ENCODE measurements at places on chromosomes 3 and 15. TPM values are rescaled to one million over a fixed set of nuclear protein-coding genes. Genes with fewer than 3 reads are reported as not detected.

- no peaks in the 10 kb centered on the region for H3K27me3 ChIP-seq
- no peak for DNase-seq
- H3K27ac ChIP-seq = no peak overlapping the region
- H3K4me3 ChIP-seq = no peak overlapping the region
Measured at GRCh38 chr15:69504352-69505040, 51.9 kb downstream of the RPLP1 start.

DNA sequence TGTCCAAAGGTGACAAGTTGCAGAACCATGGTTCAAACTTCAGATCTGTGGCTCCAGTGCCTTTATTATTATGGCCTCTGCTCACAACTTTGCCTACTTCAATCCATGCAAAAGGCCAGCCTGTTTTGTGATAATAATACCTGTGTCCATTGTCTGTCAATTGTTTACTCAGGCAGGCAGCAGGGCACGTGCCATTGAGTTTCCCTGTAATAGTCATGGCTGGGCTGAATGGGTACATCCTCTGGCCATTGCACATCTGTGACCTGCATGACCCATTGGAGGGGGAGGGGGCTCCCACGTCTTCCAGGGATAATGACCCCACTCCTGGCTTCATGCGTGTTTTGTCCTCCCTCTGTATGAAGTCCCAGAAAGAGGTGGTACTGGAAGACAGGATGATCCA, 215.4 kb downstream of the SSR3 start:
- no peak overlapping the region for H3K4me3 ChIP-seq
- H3K27me3 ChIP-seq = peaks cover 1% of the 10 kb centered on the region
- DNase-seq = no peak
- H3K27ac ChIP-seq = no peak overlapping the region
- H3K36me3 ChIP-seq = no peaks in the 10 kb centered on the region
- peaks cover 4% of the 10 kb centered on the region for H3K4me1 ChIP-seq

DNA sequence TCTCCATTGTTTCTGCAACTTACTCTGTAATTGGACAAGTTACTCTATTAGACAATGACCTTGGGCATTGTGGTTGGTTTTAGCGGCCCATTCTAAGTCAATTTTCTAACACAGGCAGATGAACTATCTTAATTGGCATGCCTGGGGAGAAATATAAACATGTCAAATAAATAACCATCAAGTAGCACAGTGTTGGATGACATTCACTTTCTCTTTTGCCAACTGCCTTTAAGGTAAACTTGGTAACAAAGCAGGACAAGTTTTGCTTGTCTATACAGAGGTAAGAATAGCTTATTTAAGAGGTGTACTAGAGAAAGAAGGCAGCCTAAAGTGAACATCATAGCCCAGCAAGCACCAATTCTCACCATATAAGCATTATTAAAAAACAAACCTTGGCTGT, 599.6 kb downstream of the GBE1 start:
- H3K36me3 ChIP-seq = no peaks in the 10 kb centered on the region
- no peak for DNase-seq
- no peak overlapping the region for H3K27ac ChIP-seq
- no peaks in the 10 kb centered on the region for H3K4me1 ChIP-seq
- no peaks in the 10 kb centered on the region for H3K27me3 ChIP-seq
- H3K4me3 ChIP-seq = no peak overlapping the region

- no peaks in the 10 kb centered on the region for H3K36me3 ChIP-seq
- no peak overlapping the region for H3K27ac ChIP-seq
- no peak overlapping the region for H3K4me3 ChIP-seq
- DNase-seq = no peak
Measured at GRCh38 chr15:73756947-73757513, 3.9 kb upstream of the INSYN1 start.

GRCh38 chr15:39593071-39593655, 12.3 kb downstream of the THBS1 start:
- peaks cover 53% of the 10 kb centered on the region for H3K36me3 ChIP-seq
- no peaks in the 10 kb centered on the region for H3K27me3 ChIP-seq
- peaks cover 12% of the 10 kb centered on the region for H3K4me1 ChIP-seq
- DNase-seq = no peak

Gene PCLAF
- total RNA-seq = 16.6 TPM

DNA sequence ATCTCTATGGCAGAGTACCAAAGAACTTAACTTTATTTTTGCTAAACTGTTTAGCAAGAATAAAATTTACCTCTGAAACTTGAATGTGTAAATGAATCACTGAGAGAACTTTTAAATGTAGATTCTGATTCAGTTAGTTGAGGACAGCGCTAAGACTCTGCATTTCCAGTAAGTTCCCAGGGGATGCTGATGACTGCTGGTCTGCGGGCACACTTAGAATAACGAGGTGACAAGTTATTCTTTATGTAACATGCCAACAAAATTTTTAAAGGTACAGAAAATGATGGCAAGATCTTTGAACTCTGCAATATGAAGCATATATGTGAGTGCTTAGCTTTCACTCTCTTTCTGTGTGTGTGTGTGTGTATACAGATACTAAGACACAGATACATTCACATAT, 56.4 kb downstream of the TGFBR2 start:
- no peak for DNase-seq
- no peak overlapping the region for H3K4me3 ChIP-seq
- H3K4me1 ChIP-seq = peaks cover 41% of the 10 kb centered on the region

Gene FANCD2OS
- total RNA-seq = not detected

GRCh38 chr3:195849322-195850074, 37.8 kb upstream of the MUC4 start:
- H3K4me3 ChIP-seq = no peak overlapping the region
- H3K36me3 ChIP-seq = no peaks in the 10 kb centered on the region
- H3K27me3 ChIP-seq = peaks cover 3% of the 10 kb centered on the region
- no peak for DNase-seq

- H3K27ac ChIP-seq = no peak overlapping the region
- DNase-seq = no peak
- no peak overlapping the region for H3K4me3 ChIP-seq
- no peaks in the 10 kb centered on the region for H3K27me3 ChIP-seq
Measured at GRCh38 chr3:174325834-174326700, 533.1 kb upstream of the NAALADL2 start.

- peaks cover 53% of the 10 kb centered on the region for H3K36me3 ChIP-seq
- H3K27ac ChIP-seq = no peak overlapping the region
- H3K4me1 ChIP-seq = peaks cover 63% of the 10 kb centered on the region
- no peaks in the 10 kb centered on the region for H3K27me3 ChIP-seq
Measured at GRCh38 chr15:70086636-70087035, 11.1 kb downstream of the TLE3 start.

DNA sequence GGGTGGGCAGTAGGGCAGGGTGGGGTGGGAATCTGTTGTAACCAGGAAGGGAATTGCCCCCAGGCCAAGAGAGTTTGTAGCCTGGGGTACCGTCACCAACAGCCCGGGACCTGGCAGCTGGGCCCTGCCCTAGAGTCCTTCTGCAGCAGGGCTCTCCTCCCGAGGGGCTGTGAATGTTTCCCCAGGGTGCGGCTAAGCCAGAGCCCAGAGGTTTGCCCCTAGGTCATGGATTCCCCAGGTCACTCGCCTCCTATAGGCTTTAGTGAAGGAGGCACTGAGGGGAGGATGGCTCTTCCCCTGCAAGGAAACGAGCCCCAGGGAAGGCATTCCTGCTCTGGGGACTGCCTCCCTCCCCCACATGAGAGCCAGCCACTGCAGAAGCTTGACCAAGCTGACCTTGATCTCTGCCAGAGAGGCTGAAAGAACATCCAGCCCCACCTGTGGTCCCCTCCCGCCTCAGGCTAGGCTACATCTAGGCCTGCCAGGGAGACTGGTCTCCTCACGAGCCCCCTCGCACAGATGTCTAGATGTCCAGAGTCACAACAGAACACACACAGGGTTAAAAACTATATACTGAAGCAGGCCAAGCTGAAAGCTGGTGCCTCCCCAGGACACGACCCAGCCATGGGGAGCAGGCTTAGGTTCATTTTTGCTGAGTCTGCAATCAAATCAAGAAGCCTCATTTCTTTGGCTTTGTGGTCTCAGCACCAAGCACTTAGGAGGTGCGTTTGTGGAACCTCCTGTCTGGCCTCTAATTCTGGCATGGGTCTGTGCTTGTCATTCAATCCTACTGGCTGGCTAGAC, 69.1 kb upstream of the TAMM41 start:
- H3K4me3 ChIP-seq = no peak overlapping the region
- H3K27ac ChIP-seq = no peak overlapping the region
- DNase-seq = peak; percentile 34

DNA sequence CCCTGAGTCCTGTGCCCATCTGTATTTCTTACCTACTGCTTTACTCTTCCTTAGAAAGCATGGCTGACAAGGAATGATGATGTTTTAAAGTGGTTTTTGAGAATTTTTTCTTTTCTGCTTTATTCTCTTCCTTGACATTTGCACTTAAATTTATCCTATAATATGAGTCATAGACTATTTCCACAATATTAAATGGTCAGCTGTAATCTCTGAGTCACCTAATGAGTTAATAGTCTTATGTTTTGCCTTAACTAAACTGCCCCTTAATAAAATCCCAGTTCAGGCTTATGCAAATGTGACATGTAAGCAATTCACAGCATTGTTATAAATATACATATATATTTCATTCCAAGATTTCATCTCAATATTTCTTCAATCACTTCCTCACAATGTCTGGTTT, 23.8 kb downstream of the MEIS2 start:
- no peak overlapping the region for H3K4me3 ChIP-seq
- H3K27me3 ChIP-seq = no peaks in the 10 kb centered on the region
- DNase-seq = no peak
- peak overlapping the region; percentile 49 for H3K27ac ChIP-seq
- H3K4me1 ChIP-seq = peaks cover 57% of the 10 kb centered on the region

Gene GOLGA8S
- 0.50 TPM for total RNA-seq

Gene BFSP2
- total RNA-seq = not detected

GRCh38 chr15:58311556-58311955, 120.2 kb upstream of the LIPC start:
- peaks cover 18% of the 10 kb centered on the region for H3K4me1 ChIP-seq
- no peak overlapping the region for H3K27ac ChIP-seq

DNA sequence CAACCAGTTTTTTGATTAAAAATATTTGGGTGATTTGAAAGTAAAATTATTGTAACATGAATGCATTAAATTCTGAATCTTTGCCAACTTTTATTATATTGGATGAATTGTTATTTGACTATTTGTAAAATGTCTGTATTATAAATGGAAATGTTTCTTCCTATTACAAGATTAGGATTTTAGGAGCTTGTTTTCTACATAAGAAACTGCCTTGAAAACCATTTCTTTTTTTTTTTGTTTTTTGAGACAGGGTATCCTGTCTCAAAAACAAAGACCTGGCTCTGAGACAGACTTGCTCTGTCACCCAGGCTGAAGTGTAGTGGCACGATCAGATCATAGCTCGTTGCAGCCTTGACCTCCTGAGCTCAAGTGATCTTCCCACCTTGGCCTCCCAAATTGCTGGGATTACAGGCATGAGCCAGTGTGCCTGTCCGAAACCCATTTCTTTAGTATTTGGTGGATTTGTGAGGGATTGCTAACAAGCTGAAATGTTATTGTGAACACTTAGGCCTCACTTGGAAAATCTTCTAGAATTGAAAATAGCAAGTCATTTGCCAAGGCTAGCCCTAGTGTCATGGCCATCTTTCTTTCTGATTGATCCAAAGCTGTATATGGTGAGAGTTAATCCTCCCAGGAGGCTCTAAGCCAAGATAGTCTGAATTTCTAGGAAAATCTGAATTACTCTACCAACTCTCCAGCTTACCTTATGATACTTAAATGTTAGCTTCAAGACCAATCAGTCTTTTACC, 100.3 kb downstream of the FNDC3B start:
- peaks cover 69% of the 10 kb centered on the region for H3K4me1 ChIP-seq
- H3K36me3 ChIP-seq = peaks cover 11% of the 10 kb centered on the region
- peak overlapping the region; percentile 93 for H3K27ac ChIP-seq
- no peak for DNase-seq

Gene SKOR1
- total RNA-seq = 1.1 TPM

Gene SCG5
- total RNA-seq = 55.4 TPM

GRCh38 chr3:24956613-24957012, 462.0 kb upstream of the THRB start:
- DNase-seq = no peak
- H3K4me3 ChIP-seq = no peak overlapping the region
- no peaks in the 10 kb centered on the region for H3K27me3 ChIP-seq
- H3K36me3 ChIP-seq = peaks cover 11% of the 10 kb centered on the region
- peaks cover 44% of the 10 kb centered on the region for H3K4me1 ChIP-seq

DNA sequence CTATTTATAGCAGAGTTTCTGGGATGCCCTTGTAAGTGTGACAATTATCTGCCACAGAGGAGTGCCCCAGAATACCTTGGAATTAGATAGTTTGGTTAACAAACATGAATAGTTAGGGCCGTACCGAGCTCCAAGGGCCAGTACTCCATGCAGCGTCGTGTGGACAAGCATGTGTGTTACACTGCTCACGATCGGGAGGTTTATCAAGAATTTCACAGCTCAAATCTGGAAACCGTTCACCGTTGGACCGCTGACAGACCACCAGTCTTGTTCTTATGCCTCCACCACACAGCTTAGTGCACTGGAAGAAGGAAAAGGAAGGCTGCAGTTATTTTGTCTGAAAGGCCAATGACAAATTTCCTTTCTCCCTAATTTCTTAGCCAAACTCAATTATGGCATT, 93.7 kb downstream of the ADAMTS9 start:
- no peak for DNase-seq
- H3K27ac ChIP-seq = no peak overlapping the region
- H3K4me1 ChIP-seq = peaks cover 21% of the 10 kb centered on the region

DNA sequence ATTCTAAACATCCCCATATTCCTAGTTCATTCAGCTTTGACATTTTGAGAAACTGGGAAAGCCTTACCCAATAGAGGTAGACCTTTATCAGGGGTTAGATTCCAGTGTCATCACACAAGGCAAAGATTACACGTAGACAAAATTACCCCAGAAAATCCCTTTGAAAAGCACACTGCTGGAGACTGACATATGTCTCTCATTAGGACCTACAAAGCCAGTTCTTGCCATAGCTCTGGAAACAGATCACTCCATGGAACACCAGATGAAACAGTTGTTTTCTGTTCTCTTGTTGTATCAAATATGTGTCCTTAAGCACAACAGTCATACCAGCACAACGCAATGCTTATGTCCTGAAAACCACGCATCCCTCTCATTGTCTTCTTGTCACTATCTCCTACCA, 44.7 kb downstream of the RARB start:
- H3K4me3 ChIP-seq = no peak overlapping the region
- peaks cover 71% of the 10 kb centered on the region for H3K4me1 ChIP-seq
- peaks cover 25% of the 10 kb centered on the region for H3K36me3 ChIP-seq
- H3K27ac ChIP-seq = peak overlapping the region; percentile 90
- no peak for DNase-seq

DNA sequence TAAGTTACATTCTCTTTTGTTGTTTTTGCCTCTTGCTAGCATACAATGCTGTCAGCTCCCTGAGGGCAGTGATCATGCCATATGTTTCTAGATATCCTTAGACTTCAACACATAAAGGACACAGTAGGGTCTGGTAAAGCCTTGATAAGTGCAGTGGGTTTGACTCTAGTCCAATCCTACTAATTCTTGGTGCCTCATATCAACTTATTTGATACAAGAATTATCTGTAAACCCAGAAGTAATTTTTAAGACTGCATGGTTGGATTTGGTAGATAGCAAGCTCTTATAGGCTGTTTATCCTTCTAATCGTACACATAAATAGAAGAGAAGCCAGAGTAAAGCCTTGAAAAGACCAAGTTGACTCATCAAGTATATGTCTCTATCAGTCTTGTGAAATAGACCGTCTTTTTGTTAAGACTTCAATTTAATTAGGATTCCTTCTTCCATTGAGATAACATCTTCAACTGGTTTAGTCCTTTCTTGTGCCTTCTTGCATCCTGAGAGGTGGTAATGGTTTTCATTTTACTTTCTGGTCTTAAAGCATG, 265.6 kb upstream of the CDIN1 start:
- no peak for DNase-seq
- peaks cover 7% of the 10 kb centered on the region for H3K36me3 ChIP-seq
- H3K4me1 ChIP-seq = peaks cover 12% of the 10 kb centered on the region
- no peaks in the 10 kb centered on the region for H3K27me3 ChIP-seq
- no peak overlapping the region for H3K27ac ChIP-seq

Gene STAB1
- total RNA-seq = 0.66 TPM

Data from mesothelial cell of epicardium (in vitro differentiated cells).